Fibroblast of skin of scalp (primary cell): ENCODE measurements at places on chromosomes 6 and 20.

DNA sequence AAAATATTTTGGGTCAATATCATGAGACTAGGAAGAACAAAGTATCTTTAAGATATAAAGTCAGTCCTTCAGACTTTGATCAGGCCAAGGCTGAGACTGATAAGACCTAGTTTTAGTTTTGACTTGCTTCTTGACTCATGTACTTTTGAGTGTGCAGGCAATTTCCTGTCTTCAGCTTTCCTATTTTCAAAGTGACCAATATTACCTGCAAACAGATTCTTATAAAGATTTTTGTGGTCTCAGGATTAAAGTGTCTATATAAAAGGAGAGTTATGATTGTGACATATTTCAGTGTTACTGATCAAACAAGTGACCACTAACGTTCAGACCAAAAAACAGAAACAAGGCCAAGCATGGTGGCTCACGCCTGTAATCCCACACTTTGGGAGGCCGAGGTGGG lies 36.0 kb upstream of the AKIRIN2 start:
- DNase-seq, result no peak

- no peak for DNase-seq
Measured at GRCh38 chr20:49999329-49999728, 16.5 kb downstream of the SNAI1 start.

DNA sequence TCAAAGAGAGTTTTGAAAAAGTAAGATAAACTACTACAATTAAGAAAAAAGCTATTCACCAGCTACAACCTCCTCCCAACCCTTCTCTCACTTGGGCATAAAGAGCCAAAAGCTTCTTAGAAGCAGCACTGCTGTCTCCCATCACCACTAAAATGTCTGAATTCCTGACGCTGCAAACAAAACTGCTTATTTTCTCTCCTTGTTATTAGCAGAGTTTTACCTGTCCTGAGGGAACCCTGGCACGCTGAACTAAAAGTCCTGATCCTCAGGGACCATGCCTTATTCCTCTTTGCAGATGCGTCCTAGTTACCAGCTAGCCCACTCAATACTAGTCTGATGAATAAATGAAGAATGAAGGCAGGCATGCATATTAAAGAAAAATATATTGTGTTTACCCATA lies 1.1 kb downstream of the HACE1 start:
- DNase-seq, result no peak

DNA sequence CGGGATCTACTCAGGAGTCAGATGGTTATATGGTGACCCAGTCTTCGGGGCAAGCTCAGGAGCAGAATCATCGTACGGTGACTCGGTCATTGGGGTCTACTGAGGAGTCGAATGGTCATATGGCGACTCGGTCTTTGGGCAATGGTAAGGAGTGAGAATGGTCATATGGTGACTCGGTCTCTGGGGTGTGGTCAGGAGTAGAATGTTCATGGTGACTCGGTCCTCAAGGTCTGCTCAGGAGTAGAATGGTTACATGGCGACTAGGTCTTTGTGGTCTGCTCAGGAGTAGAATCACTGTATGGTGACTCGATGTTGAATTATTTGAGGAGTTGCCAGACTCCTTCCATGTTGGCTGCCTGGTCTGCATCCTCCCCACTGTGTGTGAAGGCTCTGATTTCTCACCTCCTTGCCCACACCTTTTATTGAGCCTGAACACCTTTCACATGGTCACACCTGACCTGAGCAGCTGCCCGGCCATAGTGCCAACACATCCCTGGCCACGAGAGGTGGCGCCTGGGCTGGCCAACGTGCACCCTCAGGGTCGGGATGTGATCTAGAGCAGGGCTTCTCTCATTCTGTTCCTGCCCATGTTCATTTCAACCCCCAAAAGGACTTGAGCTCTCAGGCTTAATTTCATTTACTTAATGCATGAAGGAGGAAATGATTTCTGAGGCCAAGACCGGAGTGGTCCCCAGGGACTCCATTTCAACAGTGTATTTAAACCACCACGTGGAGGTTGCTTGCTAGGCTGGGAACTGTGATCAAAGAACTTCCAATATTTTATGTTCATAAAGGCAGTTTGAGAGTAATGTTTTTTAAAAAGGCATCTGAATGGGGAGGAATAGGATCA lies 119.5 kb downstream of the PHACTR3 start:
- DNase-seq, result peak; percentile 64

GRCh38 chr6:167759912-167760311 lies 66.8 kb upstream of the AFDN start:
- no peak for DNase-seq
